ENCODE measurements at places on chromosomes 5 and 9. TPM values are rescaled to one million over a fixed set of nuclear protein-coding genes. Genes with fewer than 3 reads are reported as not detected.

OBP2B gene
- not detected for total RNA-seq

CYLC2 gene
- total RNA-seq: not detected

RASEF gene
- not detected for total RNA-seq

TLX3 gene
- total RNA-seq: not detected

HRH2 gene
- under 0.01 TPM for total RNA-seq

SLC34A3 gene
- total RNA-seq: not detected

PIGO gene
- 13.1 TPM for total RNA-seq

PTGDS gene
- total RNA-seq: not detected

IFNK gene
- not detected for total RNA-seq

OCLN gene
- total RNA-seq: 7.7 TPM

SNAPC4 gene
- total RNA-seq: 25.8 TPM

PSD2 gene
- total RNA-seq: not detected

PCDHB7 gene
- total RNA-seq: 0.57 TPM

NEUROG1 gene
- not detected for total RNA-seq

CCDC192 gene
- total RNA-seq: not detected

ALDH1A1 gene
- total RNA-seq: 196 TPM

GLRA1 gene
- total RNA-seq: not detected

GPR151 gene
- not detected for total RNA-seq

RAD1 gene
- 24.5 TPM for total RNA-seq

SPINK7 gene
- not detected for total RNA-seq

ADAMTS12 gene
- total RNA-seq: 0.19 TPM

GRXCR2 gene
- not detected for total RNA-seq

PCA3 gene
- total RNA-seq: 0.29 TPM

CLIC3 gene
- 0.29 TPM for total RNA-seq

TMEM252 gene
- not detected for total RNA-seq

SPDL1 gene
- 25.2 TPM for total RNA-seq

FOXD1 gene
- under 0.01 TPM for total RNA-seq

Data from vein endothelial cell (primary cell).